ENCODE measurements at places on chromosomes 5 and 9.

- DNase-seq: no peak
These were observed 35.1 kb downstream of the FAM13B start for GRCh38 chr5:137997726-137998213.

DNA sequence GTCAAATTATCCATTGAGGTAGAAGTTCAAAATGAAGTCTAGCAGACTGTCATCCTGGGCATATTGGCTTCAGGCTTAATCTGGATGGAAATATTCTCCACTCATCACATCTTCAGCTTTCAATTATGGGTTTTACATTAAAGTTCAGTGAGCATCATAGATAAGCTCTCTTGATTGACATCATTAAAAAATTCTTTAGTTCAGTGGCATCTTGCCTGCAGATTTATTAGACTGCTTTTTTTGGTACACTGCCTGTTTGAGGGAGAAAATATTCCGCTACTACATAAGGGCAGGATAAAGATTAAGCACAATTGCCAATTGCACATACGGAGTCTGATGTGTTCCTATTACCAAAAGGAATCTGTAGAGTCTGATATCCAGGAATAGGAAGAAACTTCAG lies 2353.8 kb downstream of the MAT2B start:
- no peak for DNase-seq

DNA sequence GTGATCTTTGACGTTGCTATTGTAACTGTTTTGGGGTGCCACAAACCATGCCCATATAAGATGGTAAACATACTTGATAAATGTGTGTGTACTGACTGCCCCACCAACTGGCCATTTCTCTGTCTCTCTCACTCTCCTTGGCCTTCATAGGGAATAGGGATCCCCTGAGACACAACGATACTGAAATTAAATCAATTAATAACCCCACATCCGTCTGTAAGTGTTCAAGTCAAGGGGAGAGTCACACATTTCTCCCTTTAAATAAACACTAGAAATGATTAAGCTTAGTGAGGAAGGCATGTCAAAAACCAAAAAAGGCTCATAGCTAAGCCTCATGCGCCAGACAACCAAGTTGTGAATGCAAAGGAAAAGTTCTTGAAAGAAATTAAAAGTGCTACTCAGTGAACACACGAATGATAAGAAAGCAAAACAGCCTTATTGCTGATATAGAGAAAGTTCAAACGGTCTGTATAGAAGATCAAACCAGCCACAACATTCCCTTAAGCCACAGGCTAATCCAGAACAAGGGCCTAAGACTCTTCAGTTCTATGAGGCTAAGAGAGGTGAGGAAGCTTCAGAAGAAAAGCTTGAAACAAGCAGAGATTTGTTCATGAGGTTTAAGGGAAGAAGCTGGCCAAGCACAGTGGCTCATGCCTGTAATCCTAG lies 111.1 kb downstream of the UGCG start:
- no peak for DNase-seq

GRCh38 chr5:76733049-76733417 lies 17.1 kb downstream of the F2R start:
- DNase-seq: no peak

GRCh38 chr5:142839711-142840346 lies 69.7 kb downstream of the ARHGAP26 start:
- no peak for DNase-seq

DNA sequence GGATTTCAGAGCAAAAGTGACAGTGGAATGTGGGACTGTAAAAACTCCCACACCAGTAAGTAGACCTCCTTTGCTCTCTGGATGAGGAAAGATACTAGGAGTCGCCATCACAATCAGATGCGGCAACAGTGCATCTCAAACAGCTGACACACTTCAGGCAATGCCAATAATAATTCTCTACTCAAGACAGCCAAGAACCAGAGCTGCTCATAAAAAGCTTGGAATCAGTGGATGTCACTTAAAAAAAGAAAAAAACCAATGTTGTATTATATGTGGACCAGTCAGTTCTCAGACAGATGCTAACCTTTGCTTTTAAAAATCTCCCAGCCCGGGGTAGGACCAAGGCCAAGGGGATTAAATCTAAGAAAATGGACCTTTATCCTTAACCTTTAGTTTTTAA lies 185.0 kb downstream of the GNA14 start:
- no peak for DNase-seq

DNA sequence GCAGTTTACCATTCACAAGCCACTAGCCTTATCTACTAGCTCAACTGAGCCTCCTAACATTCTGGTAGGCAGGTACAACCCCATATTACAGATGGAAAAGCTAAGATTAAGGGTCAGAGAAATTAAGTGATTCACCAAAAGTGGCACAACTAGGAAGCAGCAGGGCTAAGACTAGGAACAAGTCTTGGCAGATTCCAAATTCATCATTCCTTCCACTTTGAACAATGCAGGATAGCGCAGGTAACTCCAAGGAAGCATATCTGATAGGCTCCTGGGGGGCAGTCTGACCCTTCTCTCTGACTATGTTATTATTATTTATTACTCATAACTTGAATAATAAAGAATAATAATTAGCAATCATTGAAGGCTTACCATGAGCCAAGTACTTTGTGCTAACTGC lies 8.5 kb downstream of the HBEGF start:
- no peak for DNase-seq

- no peak for DNase-seq
These were observed 5.6 kb downstream of the IRX1 start for GRCh38 chr5:3601061-3601710.

DNA sequence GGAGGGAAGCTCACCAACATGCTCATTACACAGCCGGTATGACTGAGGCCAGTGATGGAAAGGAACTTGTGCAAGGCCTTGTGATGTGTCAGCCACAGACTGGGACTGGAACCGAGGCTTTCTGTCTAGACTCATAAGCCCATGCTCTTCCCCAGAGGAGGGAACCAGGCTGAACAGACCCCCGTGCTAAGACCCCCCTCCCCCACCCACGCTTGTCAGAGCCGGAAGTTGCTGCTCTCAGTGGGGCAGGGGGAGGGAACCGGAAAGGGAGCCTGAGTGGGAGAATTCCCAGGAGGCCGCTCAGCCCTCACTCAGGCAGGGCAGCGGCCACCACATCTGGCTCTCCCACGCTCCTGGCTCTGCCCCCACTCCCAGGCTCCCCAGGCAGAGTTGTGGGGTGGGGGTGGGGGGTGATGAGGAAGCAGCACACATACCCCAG lies 4.1 kb upstream of the PDGFRB start:
- DNase-seq: no peak

- no peak for DNase-seq
These were observed 247.0 kb downstream of the YTHDC2 start for GRCh38 chr5:113760486-113760885.

DNA sequence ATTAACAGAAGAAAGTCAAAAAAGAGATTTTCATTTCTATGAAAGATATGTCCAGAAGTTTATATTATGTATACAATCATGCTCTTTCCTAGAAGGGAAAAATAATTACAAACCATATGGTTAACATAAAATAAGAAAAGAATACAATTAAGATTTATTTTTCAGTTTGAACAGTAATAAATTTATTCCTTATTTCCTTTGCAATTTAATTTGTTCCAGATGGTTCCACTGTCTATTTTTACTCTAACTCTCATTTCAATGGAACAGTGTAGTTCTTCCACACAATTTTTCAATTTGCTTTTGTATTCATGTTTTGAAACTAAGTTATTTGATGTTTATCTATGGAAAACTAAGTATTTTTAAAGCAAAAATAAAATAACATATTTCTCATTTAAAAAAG lies 1026.3 kb downstream of the TAF11L14 start:
- DNase-seq: no peak

DNA sequence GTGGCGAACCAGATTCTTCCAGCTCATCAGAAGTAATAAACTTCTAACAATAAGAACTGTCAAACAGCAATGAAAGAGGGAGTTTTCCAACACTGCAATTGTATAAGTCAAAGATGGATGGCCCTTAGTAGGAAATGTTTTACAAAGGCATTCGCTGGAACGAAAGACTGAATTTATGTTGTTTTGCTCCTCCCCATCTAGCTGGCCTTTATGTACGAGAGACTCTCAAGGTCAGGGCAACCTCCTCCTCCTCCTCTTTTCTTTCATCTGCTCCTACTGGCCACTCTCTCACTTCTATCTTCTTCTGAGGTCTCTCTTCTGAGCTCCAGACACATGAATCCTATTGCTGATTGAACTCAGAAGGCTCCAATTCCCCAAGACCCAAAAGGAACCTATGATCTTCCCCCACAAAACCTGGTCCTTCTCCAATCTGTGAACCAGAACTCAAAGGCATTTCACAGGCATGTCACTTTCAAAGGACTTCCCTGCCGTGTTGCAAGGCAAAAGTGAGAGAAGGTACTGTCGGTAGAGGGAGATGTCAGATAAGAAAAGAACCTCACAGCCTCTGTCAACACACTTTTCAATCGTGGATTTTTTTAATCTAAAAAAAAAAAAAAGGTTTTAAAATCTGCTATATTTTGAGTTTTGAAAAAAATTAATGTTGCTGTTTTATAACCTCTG lies 28.5 kb upstream of the PUM3 start:
- no peak for DNase-seq

- DNase-seq: no peak
These were observed 59.5 kb downstream of the MAST4 start for GRCh38 chr5:66655395-66656324.

DNA sequence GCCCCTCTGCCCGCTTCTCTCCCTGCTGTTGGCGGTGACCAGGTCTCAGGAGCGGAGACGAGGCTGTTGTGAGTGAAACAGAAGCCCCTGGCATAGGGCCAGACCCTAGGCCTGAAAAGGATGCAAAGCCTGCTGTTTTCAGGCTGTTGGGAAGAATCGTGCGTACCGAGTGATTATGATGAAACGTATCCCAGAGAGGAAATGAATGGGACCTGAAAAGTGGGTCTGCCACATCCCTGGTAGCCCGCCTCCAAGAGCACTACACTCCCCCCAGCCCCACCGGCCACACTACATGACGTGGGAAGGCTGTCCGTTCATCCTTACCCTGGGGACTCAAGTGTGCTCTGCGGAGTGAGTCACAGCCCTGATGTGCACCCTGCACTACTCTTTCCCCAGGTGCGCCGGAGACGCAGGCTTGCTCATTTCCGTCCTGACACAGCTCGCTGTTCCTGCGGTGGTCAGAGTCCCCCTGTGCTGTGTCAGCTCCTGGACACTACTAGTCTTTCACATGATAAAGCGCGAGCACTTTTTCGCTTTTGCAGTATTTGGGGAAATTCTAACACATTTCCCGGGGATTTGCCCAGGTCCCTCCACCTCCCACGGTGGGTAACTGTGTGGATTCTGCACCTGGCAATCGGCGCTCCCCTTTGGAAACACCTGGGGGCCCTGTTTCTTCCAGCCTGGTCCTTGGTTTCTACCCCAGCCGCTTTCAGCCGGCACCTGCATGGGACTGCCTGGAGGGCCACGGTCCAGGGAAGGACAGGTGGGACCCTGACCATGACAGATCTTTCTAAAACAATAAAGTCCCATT lies 91.5 kb downstream of the ANKRD33B start:
- DNase-seq: no peak

GRCh38 chr5:110258460-110259216 lies 467.8 kb downstream of the TMEM232 start:
- no peak for DNase-seq

- DNase-seq: no peak
These were observed 75.2 kb downstream of the LMNB1 start for GRCh38 chr5:126852091-126852571.

- DNase-seq: no peak
These were observed 416.1 kb upstream of the IRX4 start for GRCh38 chr5:2298781-2299180.

GRCh38 chr5:14228219-14228618 lies 85.1 kb downstream of the TRIO start:
- DNase-seq: no peak
